Muscle of leg (tissue), 16 donors: ENCODE measurements at places on chromosomes 5 and 9. TPM values are rescaled to one million over a fixed set of nuclear protein-coding genes. Genes with fewer than 3 reads are reported as not detected.
A peak's percentile ranks its signal among the peaks of the same experiment; 100 is the strongest.

- peak; percentile 73 for DNase-seq
These were observed 59.0 kb downstream of the MAT2B start for GRCh38 chr5:163564321-163564938.

CYLC2 gene
- total RNA-seq, result not detected

PCDH1 gene
- 20.3 TPM for total RNA-seq

- DNase-seq, result peak; percentile 57
These were observed 694 bp downstream of the RMI1 start for GRCh38 chr9:83981126-83981871.

CDK5RAP2 gene
- total RNA-seq, result 36.8 TPM

- DNase-seq, result peak; percentile 75
These were observed 25.3 kb upstream of the ANXA2R start for GRCh38 chr5:43065387-43065947.

GRCh38 chr5:24555229-24555628 lies 89.5 kb downstream of the CDH10 start:
- DNase-seq, result no peak
